ENCODE measurements at places on chromosomes 5 and 9. TPM values are rescaled to one million over a fixed set of nuclear protein-coding genes. Genes with fewer than 3 reads are reported as not detected.

Gene SPATA31D4
- not detected for polyA plus RNA-seq

Gene FAM169A
- polyA plus RNA-seq, result 5.2 TPM

Gene ZDHHC11
- polyA plus RNA-seq, result 0.62 TPM

Gene IFNA21
- polyA plus RNA-seq, result not detected

Gene FOXD4
- 0.16 TPM for polyA plus RNA-seq

Gene CERCAM
- 41.6 TPM for polyA plus RNA-seq

All from foreskin keratinocyte (primary cell).